ENCODE measurements at places on chromosomes 11 and 22. TPM values are rescaled to one million over a fixed set of nuclear protein-coding genes. Genes with fewer than 3 reads are reported as not detected.

The OR4S2 gene
- total RNA-seq: not detected

The OR8J3 gene
- total RNA-seq: not detected

The APOL5 gene
- total RNA-seq: not detected

The TFIP11 gene
- total RNA-seq: 28.4 TPM

The OR2AG2 gene
- 0.68 TPM for total RNA-seq

The PIH1D2 gene
- total RNA-seq: 1.8 TPM

The C11orf42 gene
- total RNA-seq: not detected

The LMO2 gene
- total RNA-seq: 1.6 TPM

The LRRC56 gene
- total RNA-seq: 4.3 TPM

The MN1 gene
- 4.5 TPM for total RNA-seq

GRCh38 chr11:57081356-57081755, 92.6 kb downstream of the OR5AK2 start:
- peaks cover 4% of the 10 kb centered on the region for H3K4me1 ChIP-seq
- no peaks in the 10 kb centered on the region for H3K36me3 ChIP-seq
- H3K27me3 ChIP-seq: no peaks in the 10 kb centered on the region
- no peak overlapping the region for H3K27ac ChIP-seq

- H3K27me3 ChIP-seq: peaks cover 100% of the 10 kb centered on the region
- DNase-seq: peak; percentile 98
- H3K36me3 ChIP-seq: no peaks in the 10 kb centered on the region
- H3K4me1 ChIP-seq: no peaks in the 10 kb centered on the region
Measured at GRCh38 chr11:122981388-122982264, at the start of gene BSX. Gene BSX, minus strand, starts transcription at chr11:122981834. Its CDS starts 163 bp downstream, at chr11:122981671.

DNA sequence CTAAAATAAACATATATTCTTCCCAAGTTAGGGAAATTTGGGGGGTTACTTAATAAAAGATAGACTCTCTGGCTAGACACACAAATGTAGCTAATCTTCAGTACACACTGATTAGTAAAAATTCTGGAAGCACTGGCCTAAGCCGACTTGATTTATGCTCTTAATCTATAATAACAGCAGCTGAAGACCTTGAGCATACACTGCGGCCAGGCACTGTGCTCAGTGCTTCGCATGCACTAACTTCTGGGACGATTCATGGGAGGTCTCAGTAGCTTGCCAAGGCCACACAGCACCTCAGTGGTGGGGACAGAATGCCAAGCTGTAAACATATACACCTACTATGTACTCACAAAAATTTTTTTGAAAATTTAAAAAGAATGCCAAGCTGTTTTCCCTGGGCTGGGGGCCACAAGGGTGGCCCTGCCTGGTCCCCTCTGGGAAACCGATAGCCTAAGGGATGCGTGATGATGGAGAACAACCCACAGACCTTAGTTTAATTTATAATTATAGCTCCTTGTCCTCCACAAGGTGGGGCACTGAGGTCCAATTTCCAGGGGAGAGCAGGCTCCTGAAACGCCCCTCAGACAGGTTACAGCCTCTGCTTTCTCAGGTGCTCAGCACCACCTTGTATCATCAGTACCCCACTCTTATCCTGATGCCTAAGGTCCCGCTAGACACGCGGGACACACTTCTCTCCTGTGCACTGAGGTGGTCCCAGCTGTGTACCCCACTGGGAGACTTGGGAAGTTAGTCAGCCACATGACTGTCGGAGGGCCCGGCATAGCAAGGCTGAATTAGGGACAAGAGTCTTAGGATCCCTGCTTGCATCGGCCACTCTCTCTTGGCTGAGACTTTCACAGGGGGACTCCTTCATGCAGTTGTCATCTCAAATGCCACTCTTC, 20.1 kb downstream of the SERPIND1 start:
- no peak overlapping the region for H3K27ac ChIP-seq
- no peak for DNase-seq
- no peaks in the 10 kb centered on the region for H3K27me3 ChIP-seq
- H3K36me3 ChIP-seq: peaks cover 49% of the 10 kb centered on the region

- no peaks in the 10 kb centered on the region for H3K36me3 ChIP-seq
- no peaks in the 10 kb centered on the region for H3K27me3 ChIP-seq
- H3K27ac ChIP-seq: no peak overlapping the region
- no peaks in the 10 kb centered on the region for H3K4me1 ChIP-seq
- DNase-seq: peak; percentile 60
- H3K4me3 ChIP-seq: no peak overlapping the region
Measured at GRCh38 chr11:133323354-133323753, 208.9 kb downstream of the OPCML start.

DNA sequence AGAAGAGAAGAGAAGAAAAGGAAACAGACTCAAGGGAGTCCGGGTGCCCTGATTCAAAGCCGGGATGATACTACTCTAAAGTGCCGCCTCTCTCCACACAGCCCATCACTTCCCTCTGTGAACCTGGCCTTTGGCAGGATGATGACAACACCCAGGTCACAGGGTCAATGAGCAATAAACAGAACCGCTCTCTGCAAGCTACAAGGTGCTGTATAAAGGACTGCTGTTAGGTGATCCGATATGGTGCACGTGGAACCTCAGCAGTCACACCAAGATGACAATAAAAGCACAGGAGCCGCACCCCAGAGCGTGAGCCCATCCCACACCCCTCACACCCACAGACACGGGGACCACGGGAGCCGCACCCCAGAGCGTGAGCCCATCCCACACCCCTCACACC, 10.7 kb downstream of the TTLL1 start:
- H3K27ac ChIP-seq: no peak overlapping the region
- no peaks in the 10 kb centered on the region for H3K27me3 ChIP-seq
- no peaks in the 10 kb centered on the region for H3K36me3 ChIP-seq
- no peak overlapping the region for H3K4me3 ChIP-seq
- no peak for DNase-seq
- no peaks in the 10 kb centered on the region for H3K4me1 ChIP-seq

- H3K4me3 ChIP-seq: no peak overlapping the region
- H3K36me3 ChIP-seq: no peaks in the 10 kb centered on the region
- DNase-seq: no peak
- H3K27ac ChIP-seq: no peak overlapping the region
Measured at GRCh38 chr11:59216641-59217564, 4.2 kb upstream of the MPEG1 start.

DNA sequence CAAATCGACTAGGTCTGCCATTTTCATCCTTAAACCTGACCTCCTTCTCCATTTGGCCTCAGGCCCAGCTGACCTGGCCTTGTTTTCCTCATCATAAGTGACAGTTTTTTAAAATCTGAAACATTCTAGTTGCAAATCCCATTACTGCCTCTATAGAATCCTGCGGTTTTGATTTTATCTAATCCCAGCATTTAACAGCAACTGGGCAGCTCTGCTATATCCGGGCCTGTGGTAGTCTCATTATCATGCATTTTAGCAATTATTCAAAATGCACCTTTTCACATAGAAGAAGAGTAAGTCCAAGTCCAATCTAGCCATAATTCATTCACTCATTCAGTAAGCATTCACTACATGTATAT, 28.6 kb upstream of the BIRC3 start:
- H3K27ac ChIP-seq: no peak overlapping the region
- H3K4me3 ChIP-seq: no peak overlapping the region
- no peak for DNase-seq
- no peaks in the 10 kb centered on the region for H3K27me3 ChIP-seq
- no peaks in the 10 kb centered on the region for H3K4me1 ChIP-seq
- no peaks in the 10 kb centered on the region for H3K36me3 ChIP-seq

GRCh38 chr22:21102659-21103267, 57.0 kb downstream of the LRRC74B start:
- H3K36me3 ChIP-seq: no peaks in the 10 kb centered on the region
- no peaks in the 10 kb centered on the region for H3K27me3 ChIP-seq
- no peak overlapping the region for H3K4me3 ChIP-seq

- no peaks in the 10 kb centered on the region for H3K27me3 ChIP-seq
- H3K4me1 ChIP-seq: no peaks in the 10 kb centered on the region
- no peak overlapping the region for H3K27ac ChIP-seq
- no peaks in the 10 kb centered on the region for H3K36me3 ChIP-seq
- DNase-seq: no peak
- H3K4me3 ChIP-seq: no peak overlapping the region
Measured at GRCh38 chr11:74025467-74026166, 16.7 kb upstream of the UCP3 start.

DNA sequence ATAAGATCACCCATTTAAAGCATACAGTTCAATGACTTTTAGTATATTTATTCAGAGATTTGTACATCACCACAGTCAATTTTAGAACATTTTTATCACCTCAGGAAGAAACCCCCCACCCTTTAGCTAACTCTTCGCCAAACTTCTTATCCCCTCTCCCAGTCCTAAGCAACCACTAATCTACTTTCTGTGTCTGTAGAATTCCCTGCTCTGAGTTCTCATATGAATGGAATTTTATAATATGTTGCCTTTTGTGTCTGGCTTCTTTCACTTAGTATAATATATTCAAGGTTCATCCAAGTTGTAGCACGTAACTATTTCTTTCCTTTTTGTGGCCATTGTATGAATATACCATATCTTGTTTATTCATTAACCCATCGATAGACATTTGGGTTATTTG, 3.6 kb downstream of the ANKRD13D start:
- no peak for DNase-seq
- no peak overlapping the region for H3K27ac ChIP-seq
- H3K4me3 ChIP-seq: no peak overlapping the region
- peaks cover 61% of the 10 kb centered on the region for H3K36me3 ChIP-seq
- no peaks in the 10 kb centered on the region for H3K4me1 ChIP-seq

DNA sequence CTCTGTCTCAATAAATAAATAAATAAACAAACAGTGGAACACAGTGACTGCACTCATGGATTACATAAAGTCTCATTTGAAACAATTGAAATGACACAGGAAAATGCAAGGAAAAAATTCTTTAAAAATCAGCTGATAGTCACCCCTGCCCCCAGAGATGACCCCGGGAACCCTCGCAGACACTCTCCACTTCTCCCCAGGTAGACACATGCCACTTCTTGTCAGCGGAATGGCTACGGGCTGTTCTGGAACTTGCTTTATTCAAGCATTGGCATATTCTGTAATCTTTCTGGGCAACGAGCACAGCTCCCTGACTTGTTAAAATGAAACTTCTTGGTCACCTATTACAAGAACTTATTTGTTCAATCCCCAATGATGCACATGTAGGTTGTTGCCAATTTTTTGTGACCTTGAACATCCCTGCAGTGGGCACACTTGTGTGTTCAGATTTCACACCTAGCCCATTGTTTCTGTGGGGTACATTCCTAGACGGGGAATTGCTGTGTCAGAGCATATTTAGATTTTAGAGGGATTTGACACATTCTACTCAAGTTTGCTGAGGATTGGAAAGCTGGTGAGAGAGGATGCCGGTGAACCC, 32.8 kb downstream of the MYEOV start:
- DNase-seq: peak; percentile 6
- H3K36me3 ChIP-seq: no peaks in the 10 kb centered on the region
- no peaks in the 10 kb centered on the region for H3K27me3 ChIP-seq
- no peak overlapping the region for H3K27ac ChIP-seq

- H3K27ac ChIP-seq: no peak overlapping the region
- H3K27me3 ChIP-seq: no peaks in the 10 kb centered on the region
- no peak for DNase-seq
- no peaks in the 10 kb centered on the region for H3K36me3 ChIP-seq
Measured at GRCh38 chr11:79382301-79383050, 58.4 kb downstream of the TENM4 start.

DNA sequence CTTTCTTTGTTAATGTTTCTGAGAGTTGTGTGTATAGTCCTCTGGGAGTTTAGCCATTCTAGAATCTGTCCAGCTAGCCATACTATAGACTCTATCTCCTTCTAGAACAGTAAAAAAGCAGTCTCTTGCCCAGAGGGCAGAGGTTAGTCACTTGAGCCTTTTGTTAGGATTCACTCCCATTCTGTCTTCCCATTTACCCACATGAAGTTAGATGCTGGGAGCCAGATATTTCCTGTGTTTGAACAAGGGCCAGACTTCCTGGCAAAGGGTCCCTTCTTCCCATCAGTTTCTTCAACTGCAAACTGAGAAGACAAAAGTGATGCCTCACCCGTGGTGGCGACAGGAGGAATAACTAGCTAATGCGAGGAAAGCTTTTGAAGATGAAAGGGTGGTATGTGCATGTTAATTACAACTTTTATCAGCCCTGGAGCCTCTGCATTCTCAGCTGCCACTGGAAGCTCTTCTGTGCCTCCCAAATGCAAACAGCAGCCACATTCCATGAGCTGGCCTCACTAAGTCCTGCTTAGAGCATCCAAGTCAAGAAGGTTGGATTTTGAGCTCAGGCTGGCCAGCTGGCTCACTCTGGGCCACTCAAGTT, 12.8 kb downstream of the CD44 start:
- peaks cover 47% of the 10 kb centered on the region for H3K27me3 ChIP-seq
- peaks cover 11% of the 10 kb centered on the region for H3K4me1 ChIP-seq
- H3K36me3 ChIP-seq: no peaks in the 10 kb centered on the region
- no peak overlapping the region for H3K27ac ChIP-seq

DNA sequence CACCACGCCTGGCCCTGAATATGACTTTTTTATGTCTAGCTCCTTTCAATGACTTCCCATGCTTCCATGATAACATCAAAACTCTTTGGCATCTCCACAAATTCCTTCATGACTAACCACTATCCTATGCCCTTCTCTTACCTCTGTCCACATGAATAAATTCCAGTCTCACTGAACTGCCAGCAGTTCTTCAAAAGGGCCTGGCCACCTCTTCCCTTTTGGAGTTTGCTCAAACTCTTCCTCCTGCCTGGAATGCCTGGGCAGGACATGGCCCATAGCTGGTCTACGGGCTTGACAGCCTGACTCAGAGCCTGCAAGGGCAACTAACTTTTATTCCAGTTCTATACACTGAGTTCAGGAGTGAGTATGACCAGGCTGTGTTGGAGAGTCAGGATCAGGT, 41.8 kb upstream of the ZBTB16 start:
- no peaks in the 10 kb centered on the region for H3K27me3 ChIP-seq
- no peak for DNase-seq
- H3K4me1 ChIP-seq: no peaks in the 10 kb centered on the region

- H3K27ac ChIP-seq: peak overlapping the region; percentile 95
- H3K27me3 ChIP-seq: no peaks in the 10 kb centered on the region
- no peak for DNase-seq
- peaks cover 3% of the 10 kb centered on the region for H3K4me1 ChIP-seq
- H3K36me3 ChIP-seq: peaks cover 15% of the 10 kb centered on the region
Measured at GRCh38 chr11:111733016-111733415, 33.2 kb downstream of the PPP2R1B start.

DNA sequence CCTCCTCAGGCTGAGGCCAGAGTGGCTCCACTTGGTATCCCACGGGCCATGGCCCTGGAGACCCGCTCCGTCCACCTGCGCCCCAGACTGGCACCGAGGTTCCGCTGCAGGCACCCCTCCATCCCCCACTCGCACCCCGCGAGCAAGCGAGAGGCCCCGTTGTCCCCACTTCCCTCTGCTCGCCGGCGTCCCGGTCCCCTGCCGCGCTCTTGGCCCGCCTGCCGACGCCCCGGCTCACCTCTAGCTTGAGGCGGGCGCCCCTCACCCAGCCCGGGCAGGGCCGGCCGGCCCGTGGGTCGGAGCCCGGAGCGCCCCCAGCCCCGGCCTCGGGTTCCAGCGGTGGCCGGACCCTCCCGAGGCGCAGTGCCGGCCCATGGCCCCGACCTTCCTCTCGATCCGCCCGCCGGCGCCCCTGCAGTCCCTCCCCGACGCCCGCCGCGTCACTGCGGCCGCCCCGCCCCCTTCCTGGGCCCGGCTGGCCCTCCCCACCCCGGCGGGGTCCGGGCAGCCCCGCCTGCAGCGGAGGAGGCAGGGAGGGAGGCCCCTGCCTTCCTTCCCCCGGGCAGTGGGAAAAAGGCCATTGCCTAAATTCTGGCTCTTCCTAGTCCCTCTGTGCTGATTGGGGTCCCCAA, at the start of gene PITPNM1:
Gene PITPNM1 (minus strand): TSS at position 414 of the 632 bp plus-strand sequence. CDS start 1,183 bp downstream, outside the sequence.
- H3K4me3 ChIP-seq: peak within 1 kb of the TSS; percentile 88
- H3K4me1 ChIP-seq: peaks cover 12% of the 10 kb centered on the region
- H3K36me3 ChIP-seq: peaks cover 35% of the 10 kb centered on the region
- DNase-seq: peak; percentile 89
